Right lung (tissue), 10 donors: ENCODE measurements at places on chromosomes 13 and 19.

DNA sequence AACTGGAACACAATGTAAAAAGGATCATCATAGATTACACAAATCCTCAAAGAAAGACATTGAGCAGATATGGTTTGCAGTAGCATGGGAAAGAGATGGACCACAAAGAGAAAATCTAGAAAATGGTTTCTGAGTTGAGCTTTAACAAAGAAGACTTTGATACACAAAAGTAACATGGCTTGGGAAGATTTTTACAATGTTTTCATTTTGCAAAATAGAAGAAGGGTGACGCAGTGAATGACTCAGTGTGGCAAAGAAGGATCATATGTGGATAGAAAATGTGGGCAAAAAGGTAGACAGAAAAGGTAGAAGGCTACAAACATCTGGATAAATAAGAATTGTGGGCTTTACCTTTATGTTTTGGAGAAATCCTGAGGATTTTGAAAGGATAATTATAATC lies 1220.5 kb downstream of the PCDH17 start:
- DNase-seq = no peak

- peak; percentile 81 for DNase-seq
Measured at GRCh38 chr13:99855526-99856420, 115.8 kb downstream of the ZIC5 start.

DNA sequence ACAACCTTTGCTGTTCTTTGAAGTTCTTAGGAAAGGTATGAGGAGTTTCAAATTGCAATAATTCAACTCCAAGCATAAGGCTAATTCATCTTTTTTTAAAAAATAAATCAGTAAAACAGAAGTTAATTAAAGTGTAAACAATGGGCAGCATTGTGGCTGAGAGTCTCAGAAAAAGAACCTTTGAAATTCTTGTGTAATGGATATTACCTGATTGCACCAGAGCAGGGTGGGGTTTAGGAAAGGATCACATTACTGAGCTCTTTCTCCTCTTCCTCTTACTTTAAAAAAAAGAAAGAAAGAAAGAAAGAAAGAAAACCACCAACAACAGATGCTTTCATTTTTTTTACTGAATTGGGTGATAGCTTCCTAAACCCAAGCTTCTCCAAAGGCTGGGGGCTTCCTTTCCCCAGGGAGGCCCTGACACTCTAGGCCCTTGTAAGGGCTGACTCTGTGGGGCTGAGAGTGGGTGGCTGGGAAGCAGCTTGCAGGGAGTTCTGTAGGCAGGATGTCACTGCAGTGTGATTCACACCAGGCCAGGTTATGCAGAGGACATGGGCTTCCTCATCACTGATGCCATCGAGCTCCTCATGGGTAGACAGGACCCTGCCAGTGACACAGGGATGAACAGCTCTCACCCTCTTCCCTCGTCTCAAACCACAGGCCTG lies 564.5 kb downstream of the FGF9 start:
- no peak for DNase-seq

DNA sequence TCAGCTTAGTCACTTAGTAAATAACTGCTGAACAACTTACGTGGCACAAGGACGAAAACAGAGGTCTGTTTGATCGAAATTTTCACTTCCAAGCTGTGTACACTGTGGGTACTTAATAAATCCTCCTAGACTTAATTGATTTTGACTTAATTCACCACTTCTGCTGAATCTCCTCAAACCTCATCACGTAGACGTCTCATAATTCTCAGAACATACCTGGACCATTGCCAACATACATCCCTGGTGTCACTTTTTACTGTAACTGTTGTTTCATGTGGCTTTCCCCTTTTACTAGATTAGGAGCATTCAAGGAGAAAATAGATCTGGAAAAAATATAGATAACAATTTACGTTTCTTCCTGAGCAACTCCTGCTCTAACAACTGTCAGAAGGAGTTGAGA lies 105.0 kb downstream of the MBNL2 start:
- no peak for DNase-seq

DNA sequence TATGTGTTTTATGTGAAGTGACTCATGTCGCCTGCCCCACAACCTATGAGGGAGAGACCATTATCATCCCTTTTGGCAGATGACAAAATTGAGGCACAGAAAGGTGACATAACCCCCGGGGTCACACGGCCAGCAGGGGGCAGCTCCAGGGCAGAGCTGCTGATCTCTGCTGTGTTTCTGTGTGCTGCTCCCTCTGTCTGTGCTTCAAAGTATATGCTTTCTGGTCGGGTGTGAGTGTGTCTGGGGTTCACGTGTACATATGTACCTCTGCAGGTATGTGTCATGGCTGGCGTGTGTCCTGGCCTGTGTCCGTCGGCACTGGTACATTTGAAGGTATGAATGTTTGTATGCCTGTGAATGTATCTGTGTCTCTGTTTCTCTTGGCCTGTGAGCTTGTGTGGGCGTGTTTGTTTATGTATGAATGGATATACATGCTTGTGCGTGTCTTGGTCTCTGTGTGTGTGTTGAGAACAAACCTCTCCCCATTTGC lies 7.1 kb downstream of the LIPE start:
- DNase-seq = no peak

DNA sequence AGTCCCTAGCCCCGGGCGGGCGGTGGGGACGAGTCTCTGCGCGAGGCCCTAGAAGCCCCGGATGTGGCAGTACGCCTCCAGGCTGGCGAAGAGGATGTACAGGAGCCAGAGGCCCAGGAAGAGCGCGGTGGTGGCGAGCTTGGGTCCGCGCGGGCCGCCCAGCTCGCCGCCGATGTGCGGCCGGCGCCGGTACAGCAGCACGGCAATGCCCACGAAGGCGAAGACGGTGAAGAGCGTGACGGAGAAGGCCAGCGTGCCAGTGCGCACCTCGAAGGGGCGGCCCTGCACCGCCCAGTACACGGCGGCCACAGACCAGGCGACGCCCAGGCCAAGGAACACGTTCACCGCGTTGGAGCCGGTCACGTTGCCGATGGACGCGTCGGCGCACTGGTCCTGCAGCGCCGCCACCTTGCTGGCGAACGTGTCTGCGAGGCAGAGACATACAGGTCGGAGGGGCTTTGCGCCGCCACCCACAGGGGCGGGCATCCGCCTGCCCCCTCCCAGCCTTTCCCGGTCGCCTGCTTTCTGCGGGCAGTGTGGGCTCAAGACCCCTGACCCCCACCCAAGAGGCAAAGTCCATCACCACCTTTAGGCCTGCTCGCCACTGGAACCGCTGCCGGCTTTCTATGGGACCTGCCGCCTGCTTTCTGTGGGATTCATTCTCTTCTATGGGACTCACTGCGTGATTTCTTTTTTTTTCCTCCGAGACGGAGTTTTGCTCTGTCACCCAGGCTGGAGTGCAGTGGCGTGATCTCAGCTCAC lies 10.9 kb upstream of the MEIS3 start:
- DNase-seq = no peak

DNA sequence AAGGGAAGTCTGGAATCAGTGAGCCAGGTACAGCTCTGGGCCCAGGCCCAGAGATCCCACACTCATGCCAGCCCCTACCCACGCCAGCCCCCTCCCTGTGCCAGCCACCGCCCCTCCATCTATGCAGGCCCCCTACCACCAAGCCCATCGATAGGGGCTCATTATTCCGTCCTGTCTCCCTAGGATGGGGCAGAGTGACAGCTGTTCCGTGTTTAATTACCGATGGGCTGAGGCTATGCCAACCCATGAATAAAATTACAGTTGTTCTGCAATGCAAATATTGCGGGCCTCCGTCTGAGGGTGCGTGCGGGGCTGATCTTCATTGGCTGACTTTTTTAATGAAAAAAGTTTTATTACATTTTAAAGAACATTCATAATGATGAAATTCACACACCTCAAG lies 35.6 kb upstream of the PEPD start:
- no peak for DNase-seq

GRCh38 chr13:42660333-42660965 lies 86.5 kb downstream of the TNFSF11 start:
- no peak for DNase-seq

DNA sequence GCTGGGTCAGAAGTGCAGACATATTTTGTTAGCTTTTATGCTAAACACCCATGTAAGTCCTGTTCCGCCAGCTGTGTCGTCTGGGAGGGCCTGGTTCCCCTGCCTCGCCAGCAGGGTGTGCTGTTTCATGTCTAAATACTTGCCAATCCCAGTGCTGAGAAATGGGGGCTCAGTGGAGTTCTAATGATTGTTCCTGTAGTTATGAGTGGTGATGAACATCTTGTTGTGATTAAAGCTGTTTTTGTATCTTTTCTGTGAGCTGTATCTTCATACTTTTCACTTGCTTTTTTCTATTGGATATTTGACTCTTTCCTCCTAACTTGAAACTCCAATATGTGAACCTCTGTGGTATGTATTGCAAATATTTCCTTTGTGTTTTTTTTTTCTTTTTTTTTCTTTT lies 32.7 kb downstream of the KDM4B start:
- no peak for DNase-seq

- no peak for DNase-seq
Measured at GRCh38 chr13:66424422-66424821, 805.7 kb downstream of the PCDH9 start.

- no peak for DNase-seq
Measured at GRCh38 chr19:8065875-8066261, 13.3 kb downstream of the CCL25 start.

DNA sequence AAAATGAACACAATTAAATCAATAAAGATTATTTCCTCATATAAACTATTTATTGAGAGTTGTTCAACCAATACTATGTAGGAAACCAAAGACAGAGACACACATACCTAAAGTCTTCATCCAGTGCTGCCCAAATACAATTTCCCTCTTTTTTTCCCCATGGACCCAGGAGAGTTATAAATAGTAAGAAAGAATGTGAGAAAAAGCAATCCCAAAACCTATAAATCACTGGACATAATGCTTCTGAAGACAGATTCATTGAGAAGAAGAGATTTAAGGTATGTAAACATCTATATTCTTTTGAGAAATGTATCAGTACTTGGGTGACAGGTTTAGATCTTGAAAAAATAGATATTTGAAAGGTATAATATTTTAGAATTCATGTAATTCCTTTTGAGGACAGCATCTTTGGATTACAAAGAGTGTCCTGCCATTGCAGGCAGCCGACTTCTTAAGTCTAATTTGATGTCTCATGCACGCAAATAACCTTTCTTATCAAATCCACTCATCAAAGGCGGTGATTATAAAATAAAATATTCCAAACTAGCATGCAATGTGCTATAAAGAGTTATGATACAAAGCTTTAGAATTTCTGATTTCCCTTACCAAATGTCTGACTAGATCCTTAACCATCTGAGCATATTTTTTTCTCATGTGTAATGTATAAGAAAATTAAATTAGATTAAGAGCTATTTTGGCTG lies 739.4 kb downstream of the LIG4 start:
- no peak for DNase-seq

DNA sequence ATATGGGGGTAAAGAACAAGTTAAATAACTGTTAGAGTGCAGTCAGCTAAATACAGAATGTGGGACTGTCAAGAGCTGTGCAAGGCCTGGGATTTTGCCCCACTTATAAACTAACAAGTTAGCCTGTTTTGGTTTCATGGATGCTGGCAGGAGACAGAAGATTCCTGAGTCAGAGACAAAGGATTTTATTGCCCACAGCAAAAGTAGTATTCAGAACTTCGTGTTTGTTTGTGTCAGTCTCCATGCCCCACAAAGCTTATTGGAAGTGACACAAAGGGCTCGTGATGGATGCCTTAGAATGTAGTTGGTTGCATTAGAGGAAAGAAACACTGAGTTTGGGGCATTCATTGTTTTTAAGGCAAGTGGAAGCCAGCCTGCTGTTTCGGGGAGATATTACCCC lies 22.2 kb upstream of the SPRYD7 start:
- no peak for DNase-seq

- no peak for DNase-seq
Measured at GRCh38 chr13:111074826-111075225, 40.3 kb upstream of the ARHGEF7 start.
